ENCODE measurements at places on chromosomes 16 and 17.

DNA sequence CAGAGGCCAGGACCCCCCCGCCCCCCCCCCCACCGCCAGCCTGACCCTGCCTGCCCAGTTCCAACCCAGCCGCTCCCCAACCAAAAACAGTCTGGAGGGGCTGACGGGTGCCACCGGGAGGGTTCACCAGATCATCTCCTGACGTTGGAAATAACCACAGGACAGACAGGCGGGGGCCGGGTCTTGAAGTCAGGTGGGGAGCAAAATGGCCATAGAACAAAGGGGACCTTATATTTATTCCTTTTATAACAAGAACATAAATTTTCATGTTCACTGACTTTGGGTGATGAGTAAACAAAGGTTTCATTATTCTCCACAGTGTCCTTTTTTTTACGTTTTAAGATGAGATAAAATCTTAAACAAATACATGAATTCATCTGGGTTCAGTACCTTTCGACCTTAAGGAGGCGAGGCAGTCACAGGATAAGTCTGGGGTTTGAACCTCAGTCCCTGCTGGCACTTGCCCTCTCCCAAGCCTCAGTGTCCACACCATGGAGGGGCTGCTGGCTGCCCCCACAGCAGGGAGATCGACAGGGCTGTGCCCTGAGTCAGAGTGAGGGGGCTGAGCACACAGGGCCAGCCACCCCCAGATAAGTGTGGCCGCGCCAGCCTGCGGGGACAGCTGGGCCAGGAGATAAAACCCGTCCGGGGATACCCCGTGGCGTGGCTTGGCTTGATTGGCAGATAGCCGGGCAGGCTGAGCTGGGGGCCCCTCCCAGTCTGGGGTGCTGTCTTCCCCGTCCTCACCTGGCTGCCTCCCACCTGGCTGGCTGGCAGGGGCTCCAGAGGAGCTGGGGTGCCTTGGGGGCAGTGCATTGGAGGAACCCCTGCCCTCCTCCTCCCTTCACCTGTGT lies 15.0 kb downstream of the SLC7A5 start:
- DNase-seq = no peak

DNA sequence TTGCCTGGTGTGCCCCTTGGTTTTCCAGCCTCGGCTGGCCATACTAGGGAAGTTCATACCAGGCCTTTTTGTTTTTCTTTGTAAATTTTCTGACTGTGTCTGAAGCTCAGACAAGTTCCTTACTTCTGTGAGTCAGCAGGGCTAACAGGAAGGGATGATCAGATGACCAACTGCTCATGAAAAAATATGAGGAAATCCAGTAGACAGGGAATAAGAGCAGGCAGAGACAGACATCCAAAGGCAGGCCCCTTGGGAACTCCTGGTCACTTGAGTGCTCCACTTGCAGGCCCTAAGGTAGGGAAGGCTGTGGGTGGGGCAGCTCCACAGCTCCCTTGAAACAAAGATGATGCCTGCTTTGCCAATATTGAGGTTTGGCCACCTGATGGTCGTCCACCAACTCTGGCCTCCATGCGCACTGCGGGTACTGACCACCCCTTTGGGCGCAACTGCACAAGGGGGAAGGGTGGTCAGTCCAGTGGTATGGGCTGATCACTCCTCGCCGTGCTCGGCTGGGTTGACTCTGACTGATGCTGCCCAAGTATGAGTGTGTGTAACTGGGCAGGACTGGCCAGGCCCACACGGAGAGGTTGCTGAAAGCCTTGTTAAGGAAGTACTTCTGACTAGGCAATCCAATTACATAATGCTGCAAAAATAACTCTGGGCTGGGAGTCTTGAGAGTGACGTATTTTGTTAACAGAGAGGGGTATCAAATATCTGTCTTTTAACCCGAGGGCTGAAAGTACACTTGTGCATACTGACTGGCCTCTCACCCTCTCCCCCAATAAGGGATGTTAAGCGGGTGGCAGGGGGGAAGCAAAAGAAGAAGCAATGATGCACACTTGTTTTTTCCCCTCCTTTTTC lies 20.8 kb upstream of the ZFHX3 start:
- DNase-seq = peak; percentile 87

GRCh38 chr17:75077496-75078283 lies 10.1 kb upstream of the SLC16A5 start:
- peak; percentile 46 for DNase-seq

GRCh38 chr16:11550791-11551498 lies 35.8 kb downstream of the LITAF start:
- no peak for DNase-seq

DNA sequence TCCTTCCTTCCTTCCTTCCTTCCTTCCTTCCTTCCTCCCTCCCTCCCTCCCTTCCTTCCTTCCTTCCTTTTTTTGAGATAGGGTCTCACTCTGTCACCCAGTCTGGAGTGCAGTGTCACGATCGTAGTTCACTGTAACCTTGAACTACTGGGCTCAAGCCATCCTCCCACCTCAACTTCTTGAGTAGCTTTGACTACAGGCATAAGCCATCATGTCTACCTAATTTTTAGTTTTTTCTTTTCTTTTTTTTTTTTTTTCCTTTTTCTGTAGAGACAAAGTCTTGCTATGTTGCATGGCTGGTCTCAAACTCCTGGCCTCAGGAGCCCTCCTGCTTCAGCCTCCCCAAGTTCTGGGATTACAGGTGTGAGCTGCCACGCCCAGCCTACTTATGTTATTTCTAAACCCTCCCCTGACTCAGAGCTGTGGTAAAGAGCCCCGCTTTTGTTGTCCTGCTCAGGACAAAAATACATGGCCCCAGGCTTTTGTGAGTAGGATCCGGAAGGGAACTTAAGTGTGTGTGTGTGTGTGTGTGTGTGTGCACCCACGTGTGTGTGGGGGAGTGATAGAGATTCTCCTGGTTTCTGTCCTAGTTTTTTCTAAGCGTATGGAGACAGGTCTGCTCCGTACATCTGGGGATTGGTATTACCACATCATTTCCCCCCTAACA lies 67.1 kb downstream of the PRKCB start:
- no peak for DNase-seq

DNA sequence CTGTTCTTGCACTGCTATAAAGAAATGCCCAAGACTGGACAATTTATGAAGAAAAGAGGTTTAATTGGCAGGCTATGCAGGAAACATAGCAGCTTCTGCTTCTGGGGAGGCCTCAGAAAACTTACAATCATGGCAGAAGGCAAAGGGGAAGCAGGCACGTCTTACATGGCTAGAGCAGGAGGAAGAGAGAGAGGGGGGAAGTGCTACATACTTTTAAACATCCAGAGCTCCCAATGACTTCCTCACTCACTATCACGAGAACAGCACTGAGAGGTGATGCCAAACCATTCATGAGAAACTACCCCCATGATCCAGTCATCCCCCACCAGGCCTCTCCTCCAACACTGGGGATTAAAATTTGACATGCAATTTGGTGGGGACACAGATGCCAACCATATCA lies 13.3 kb downstream of the WFIKKN2 start:
- no peak for DNase-seq

DNA sequence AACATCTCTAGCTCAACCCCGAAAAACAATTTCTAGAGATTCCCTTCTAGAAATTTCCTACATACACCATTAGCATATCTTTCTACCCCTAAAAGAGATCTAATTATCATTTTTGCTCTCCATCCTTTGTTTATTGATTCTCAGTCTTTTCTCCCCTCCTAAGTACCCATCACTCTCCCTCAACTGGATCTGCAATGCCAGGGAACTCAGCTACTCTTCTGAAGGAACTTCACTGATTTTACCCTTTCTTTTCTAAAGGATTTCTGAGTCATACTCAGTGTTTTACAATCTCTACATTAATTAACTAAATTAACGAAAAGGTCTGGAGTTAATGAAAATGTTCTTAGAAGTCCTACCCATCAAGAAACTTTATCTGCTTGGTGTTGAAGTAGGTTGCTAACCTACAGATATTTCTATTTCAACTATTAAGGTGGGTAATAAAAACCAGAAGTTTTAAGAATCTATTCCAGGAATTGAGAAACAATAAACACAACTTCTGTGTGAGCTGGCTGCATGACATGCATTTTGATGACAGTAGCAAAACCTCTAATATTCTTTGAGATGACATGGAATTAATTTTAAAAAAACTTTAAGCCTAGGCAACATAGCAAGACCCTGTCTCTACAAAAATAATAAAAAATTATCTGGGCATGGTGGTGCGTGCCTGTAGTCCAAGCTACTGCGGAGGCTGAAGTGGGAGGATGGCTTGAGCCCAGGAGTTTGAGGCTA lies 13.6 kb downstream of the CREBBP start:
- no peak for DNase-seq

DNA sequence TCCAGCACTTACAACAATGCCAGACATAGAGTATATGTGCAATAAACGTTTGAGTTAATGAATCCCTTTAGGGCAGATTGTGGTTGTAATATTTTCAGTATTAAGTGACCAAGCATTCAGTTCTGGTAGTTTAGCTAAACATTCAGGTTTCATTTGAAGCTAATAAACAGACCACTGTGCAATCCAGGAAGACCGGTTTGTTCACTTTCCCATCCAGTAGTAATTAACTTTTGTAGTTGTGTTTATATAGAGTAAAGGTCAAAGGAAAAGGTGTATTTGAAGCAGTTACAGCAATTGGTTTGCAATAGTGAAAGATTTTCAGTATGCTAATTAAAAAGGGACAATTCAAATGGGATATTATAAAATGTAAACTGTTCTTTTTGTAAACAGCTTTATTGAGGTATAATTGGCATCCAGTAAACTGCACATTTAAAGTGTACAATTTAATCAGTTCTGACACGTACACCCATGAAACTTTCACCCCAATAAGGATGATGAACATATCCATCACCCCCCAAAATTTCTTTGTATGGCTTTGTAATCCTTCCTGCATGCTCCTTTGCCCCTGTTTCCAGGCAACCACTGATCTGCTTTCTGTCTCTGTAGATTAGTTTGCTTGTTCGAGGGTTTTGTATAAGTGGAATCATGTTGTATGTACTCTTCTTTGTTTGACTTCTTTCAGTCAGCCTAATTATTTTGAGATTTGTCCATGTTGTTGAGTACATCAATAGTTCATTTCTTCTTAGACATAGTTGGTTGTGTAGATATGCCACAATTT lies 26.3 kb downstream of the MRTFB start:
- DNase-seq = no peak

GRCh38 chr16:52099382-52099781 lies 447.6 kb downstream of the TOX3 start:
- DNase-seq = no peak

DNA sequence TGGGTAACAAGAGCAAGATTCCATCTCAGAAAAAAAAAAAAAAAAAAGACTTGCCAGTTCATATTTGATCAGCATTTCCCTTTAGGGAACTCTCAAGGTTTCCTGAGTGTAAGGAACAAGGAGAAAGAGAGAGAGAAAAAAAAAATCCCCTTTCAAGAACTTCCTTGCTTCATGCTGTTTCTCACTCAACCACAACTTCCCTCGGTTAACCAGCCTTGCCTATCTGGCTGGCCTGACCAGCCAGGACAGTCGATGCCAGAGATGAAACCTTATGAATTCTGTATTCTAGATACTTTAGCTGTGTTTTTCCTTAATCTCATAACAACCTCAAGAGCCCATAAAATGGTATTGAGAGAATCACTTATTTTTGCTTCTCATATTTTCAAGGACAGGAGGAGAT lies 2.6 kb upstream of the N4BP1 start:
- no peak for DNase-seq

DNA sequence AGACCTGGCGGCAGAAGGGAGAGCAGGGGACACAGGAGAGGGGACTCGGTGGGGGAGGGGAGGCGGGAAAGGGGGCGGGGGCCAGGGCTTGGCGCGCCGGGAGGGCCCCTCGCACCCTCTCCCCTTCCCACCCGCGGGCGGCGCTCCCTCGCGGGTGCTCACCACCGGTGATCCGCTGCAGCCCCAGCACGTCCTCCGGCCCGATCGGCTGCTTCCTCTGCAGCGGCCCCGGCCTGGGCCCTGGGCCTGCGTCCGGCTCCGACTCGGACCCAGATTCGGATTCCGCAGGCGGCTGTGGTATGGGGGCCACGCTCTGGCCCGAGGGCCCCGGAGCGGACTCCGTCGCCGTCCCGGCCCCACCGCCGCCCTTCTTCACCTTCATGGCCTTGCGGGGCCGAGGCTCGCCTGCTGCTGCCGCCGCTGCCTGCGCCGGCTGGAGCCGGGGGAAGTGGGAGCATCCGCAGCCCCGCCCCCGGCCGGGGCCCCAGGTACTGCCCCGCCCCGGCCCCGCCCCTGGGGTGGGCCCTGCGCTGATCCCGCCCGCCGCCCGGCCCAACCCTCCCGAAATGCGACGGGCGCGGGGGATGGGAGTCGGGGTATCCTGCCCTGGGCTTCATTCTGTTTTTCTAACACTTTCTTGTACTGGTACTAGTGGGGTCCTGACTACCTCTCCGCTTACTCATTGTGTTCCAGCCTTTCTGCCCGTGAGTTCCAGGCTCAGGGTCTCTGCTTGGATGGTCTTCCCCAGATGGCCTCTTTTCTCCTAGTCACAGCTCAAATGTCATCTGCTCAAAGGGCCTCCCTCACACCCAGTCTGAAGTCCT lies at the start of gene UNC119:
TSS of gene UNC119 (minus strand) at position 449 of the 824 bp plus-strand sequence. CDS start at position 382, 67 bp downstream.
- DNase-seq = peak; percentile 96

GRCh38 chr17:43559161-43559816 lies 13.1 kb upstream of the ETV4 start:
- no peak for DNase-seq

All from AG08395 (cell line).